MCF 10A (cell line): ENCODE measurements at places on chromosomes 3 and 15. TPM values are rescaled to one million over a fixed set of nuclear protein-coding genes. Genes with fewer than 3 reads are reported as not detected.
A peak's percentile ranks its signal among the peaks of the same experiment; 100 is the strongest.

DNA sequence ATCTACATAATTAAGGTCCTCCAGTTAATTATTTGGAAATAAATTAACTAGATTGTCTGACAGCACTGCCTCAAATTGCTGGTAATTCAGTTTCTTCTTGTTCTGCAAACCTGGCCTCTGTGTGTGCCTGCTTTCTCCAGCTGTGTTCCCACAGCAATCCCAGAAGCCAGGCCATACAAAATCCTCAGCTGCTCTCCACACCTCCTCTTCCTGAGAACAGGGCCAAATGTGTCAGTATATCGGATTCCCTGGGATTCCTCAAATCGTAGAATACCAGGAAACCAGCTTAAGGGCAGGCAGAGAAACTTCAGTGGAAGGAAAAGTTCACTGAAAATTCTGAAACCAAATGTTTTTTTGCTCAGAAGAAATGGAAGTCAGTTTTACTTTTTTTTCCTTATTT lies 261.4 kb downstream of the ZMAT3 start:
- no peak overlapping the region for H3K27ac ChIP-seq
- no peaks in the 10 kb centered on the region for H3K36me3 ChIP-seq
- H3K27me3 ChIP-seq: no peaks in the 10 kb centered on the region
- no peak for DNase-seq
- H3K4me1 ChIP-seq: no peaks in the 10 kb centered on the region

GRCh38 chr3:163672954-163673353 lies 1405.3 kb downstream of the SI start:
- H3K4me1 ChIP-seq: peaks cover 6% of the 10 kb centered on the region
- H3K27ac ChIP-seq: no peak overlapping the region
- H3K27me3 ChIP-seq: no peaks in the 10 kb centered on the region
- H3K4me3 ChIP-seq: no peak overlapping the region
- H3K36me3 ChIP-seq: no peaks in the 10 kb centered on the region

GRCh38 chr3:112093180-112093522 lies 7.0 kb downstream of the C3orf52 start:
- no peak overlapping the region for H3K4me3 ChIP-seq
- H3K4me1 ChIP-seq: peaks cover 29% of the 10 kb centered on the region
- no peaks in the 10 kb centered on the region for H3K27me3 ChIP-seq
- H3K27ac ChIP-seq: no peak overlapping the region

DNA sequence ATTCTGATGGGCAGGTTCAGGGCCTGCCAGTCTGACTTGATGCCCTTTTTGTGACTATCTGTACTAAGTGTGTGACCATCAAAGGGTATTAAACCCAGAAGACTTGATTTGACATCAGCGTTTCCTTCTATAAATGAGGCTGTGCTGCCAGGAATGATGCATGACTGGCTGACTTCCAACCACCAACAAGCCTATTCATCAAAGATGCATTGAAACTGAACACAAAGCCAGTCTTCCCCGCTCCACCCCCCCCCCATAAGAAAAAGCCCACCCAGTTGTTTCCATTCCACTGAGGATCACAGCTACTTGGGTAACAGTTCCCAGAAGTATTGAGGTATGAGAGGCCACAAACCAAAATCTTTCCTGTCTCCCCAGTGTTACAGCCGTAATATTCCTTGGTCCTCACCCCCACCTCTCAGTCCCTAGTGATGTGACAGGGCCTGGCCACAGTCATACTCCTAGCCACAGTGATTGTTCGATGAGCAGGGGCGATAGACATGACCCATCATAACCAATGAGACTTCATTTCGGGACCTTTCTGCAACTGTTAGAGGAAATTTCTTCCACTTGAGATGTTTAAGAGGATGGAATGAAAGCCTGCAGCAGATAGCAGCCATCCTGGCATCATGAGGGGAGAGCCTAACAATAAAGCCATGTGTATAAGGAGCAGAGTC lies 22.6 kb downstream of the SH3BP5 start:
- H3K4me3 ChIP-seq: no peak overlapping the region
- no peak for DNase-seq
- H3K27ac ChIP-seq: no peak overlapping the region
- H3K36me3 ChIP-seq: no peaks in the 10 kb centered on the region

The ZPLD1 gene
- 0.12 and 0.22 TPM in 2 replicates for total RNA-seq

The ZNF609 gene
- 45.0 and 49.0 TPM in 2 replicates for total RNA-seq

DNA sequence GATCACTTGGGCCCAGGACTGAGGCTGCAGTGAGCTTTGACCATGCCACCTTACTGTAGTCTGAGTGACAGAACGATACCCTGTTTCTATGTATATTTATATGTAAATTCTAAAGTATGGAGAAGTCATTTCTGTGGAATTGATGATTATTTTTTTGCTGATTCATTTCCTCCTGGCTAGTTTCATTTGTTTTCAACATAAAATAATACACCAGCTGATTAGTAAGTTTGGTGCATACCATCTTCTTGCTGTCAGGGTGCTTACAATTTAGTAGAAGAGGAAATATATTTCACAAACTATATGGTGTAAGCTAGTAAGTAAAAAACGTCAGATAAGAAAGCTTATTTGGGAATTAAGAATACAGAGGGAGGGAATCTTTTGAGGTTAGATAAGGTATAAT lies 36.0 kb downstream of the SLC25A26 start:
- no peak for DNase-seq
- peaks cover 8% of the 10 kb centered on the region for H3K36me3 ChIP-seq
- peaks cover 6% of the 10 kb centered on the region for H3K4me1 ChIP-seq
- H3K27me3 ChIP-seq: no peaks in the 10 kb centered on the region

DNA sequence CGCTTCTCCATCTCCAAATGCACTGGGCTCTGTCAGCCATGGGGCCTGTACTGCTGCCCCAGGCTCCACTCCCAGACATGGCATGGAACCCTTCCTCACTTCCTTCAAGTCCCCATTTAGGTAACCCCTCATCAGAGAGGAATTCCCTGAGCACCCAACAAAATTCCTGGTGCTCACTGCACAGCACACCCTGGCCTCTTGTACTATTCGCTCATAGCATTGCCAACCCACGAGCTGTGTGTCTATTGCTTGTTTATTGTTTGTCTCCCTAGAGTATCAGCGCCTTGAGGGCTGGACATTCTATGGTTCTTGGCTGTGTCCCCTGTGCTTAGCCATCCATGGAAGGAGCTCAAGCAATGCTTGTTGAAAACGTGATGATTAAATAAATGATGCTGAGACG lies 46.1 kb upstream of the SLCO2A1 start:
- no peaks in the 10 kb centered on the region for H3K27me3 ChIP-seq
- H3K4me3 ChIP-seq: no peak overlapping the region
- H3K36me3 ChIP-seq: no peaks in the 10 kb centered on the region
- DNase-seq: no peak
- H3K4me1 ChIP-seq: no peaks in the 10 kb centered on the region

The DNASE1L3 gene
- not detected in 2 replicates for total RNA-seq

- DNase-seq: no peak
- H3K27me3 ChIP-seq: peaks cover 56% of the 10 kb centered on the region
- H3K4me1 ChIP-seq: no peaks in the 10 kb centered on the region
- H3K36me3 ChIP-seq: no peaks in the 10 kb centered on the region
- H3K4me3 ChIP-seq: no peak overlapping the region
Measured at GRCh38 chr15:29570121-29570947, 251.9 kb downstream of the TJP1 start.

The SPINT1 gene
- 57.9 and 68.6 TPM in 2 replicates for total RNA-seq

- H3K27me3 ChIP-seq: no peaks in the 10 kb centered on the region
- H3K4me3 ChIP-seq: peak overlapping the region; percentile 85
- peaks cover 10% of the 10 kb centered on the region for H3K4me1 ChIP-seq
- peak overlapping the region; percentile 30 for H3K27ac ChIP-seq
- peaks cover 38% of the 10 kb centered on the region for H3K36me3 ChIP-seq
Measured at GRCh38 chr3:133805384-133805701, 272 bp upstream of the SRPRB start.

The DNAH12 gene
- total RNA-seq: 0.47 and 0.58 TPM in 2 replicates

- H3K36me3 ChIP-seq: no peaks in the 10 kb centered on the region
- no peaks in the 10 kb centered on the region for H3K27me3 ChIP-seq
- H3K4me1 ChIP-seq: no peaks in the 10 kb centered on the region
- no peak overlapping the region for H3K27ac ChIP-seq
Measured at GRCh38 chr3:106317141-106318055, 448.6 kb upstream of the CBLB start.
